HuH-7 (cell line): ENCODE measurements at places on chromosomes 3 and 15.
A peak's percentile ranks its signal among the peaks of the same experiment; 100 is the strongest.

DNA sequence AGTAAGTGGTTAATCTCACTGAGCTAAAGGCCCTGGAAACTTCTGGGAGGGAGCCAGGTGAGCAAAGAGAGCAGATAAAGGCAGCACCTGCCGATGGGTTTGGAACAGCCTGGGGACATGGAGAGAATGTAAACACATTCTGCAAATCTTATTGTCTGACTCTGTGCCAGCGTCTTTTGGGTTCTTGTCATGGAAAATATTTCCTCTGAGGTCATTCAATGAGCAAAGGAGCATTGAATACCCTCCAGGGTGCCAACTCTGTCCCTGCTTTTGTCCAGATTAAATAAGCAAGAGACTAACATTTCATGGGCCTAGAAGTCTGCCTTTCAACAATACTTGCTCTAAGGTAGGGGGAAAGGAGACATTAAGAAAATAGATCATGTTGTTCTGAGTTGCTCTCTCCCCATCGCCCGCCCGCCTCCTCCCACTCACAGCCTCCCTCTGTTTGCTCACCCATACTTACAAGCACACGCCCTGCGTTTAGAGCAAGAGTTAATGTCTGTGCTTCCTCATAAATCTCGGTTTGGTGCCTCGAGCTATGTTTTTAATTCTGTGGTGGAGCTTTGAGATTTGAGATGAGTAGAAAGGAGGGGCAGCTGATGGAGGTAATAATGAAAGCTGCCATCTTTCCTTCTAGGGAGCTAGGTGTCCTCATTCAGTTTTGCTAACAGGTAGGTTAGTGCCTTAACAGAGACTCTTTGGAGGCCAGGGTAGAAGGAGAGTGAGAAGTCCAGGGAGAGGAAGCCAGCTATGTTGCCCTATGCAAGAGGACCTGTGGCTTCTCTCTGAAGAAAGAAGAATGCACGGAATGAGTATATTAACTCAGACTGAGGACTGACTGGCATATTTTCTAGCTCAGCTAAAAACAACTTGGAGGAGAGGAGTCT, 132.9 kb downstream of the TPRG1 start:
- no peak for DNase-seq

GRCh38 chr3:193998123-193998448, 137.9 kb upstream of the HES1 start:
- DNase-seq, result no peak

DNA sequence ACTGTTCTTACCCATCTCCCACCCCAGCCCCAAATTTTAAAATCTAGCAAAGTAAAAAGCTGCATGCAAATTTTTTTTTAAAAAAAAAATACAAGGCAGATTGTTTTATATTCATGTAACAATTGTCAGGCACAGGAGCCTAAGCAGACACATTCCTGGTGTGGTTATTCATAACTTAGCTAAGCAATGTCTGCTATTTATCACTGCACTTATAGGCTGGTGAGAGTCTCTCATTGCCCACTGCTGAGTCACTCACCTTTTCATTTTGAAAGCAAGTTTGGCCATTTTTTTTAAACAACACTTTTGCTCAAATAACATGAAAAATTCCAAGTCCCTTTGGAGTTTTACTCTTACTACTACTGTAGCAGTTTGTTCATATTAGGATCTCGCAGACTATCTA, 413.9 kb downstream of the RBMS3 start:
- DNase-seq, result peak; percentile 51

- DNase-seq, result no peak
These were observed 50.7 kb upstream of the FOXB1 start for GRCh38 chr15:59953392-59953883.

- no peak for DNase-seq
These were observed 128.6 kb downstream of the SLCO3A1 start for GRCh38 chr15:91981821-91982800.

GRCh38 chr3:42182555-42182954, 83.4 kb downstream of the CCK start:
- DNase-seq, result no peak

GRCh38 chr3:37906734-37907282, 45.1 kb downstream of the CTDSPL start:
- no peak for DNase-seq

GRCh38 chr3:174462916-174463315, 396.2 kb upstream of the NAALADL2 start:
- DNase-seq, result no peak

DNA sequence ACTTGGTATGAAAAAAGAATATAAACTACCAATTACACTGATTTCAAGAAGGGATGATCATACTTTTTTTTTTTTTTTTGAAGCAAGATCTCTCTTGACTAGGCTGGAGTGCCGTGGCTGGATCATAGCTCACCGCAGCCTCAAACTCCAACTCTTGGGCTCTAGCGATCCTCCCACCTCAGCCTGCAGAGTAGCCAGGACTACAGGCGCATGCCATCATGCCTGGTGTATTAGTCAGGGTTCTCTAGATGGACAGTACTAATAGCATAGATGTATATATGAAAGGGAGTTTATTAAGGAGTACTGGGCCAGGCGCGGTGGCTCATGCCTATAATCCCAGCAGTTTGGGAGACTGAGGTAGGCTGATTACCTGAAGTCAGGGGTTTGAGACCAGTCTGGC, 11.5 kb upstream of the SEC11A start:
- no peak for DNase-seq

- peak; percentile 52 for DNase-seq
These were observed 7.5 kb downstream of the GNB5 start for GRCh38 chr15:52183562-52184173.

GRCh38 chr3:76753599-76753998, 286.3 kb upstream of the ROBO2 start:
- DNase-seq, result no peak

DNA sequence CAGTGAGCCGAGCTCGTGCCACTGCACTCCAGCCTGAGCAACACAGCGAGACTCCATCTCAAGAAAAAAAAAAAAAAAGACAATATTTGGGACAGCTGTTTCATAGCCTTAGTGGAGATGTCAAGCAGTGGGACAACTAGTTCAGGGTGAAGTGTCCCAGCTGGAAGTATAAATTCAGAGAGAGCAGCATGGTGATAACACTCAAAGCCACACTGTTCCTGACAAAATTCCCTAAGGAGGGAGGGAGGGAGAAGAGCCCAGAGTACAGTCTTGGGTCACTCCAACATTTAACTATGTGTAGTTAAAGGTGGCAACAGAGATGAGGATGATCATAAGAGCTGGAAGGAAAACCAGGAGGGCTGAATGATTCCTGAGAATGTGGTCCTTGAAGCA, 21.1 kb upstream of the IP6K2 start:
- DNase-seq, result no peak

GRCh38 chr3:10392244-10392643, 71.3 kb upstream of the SEC13 start:
- DNase-seq, result no peak

- no peak for DNase-seq
These were observed 15.1 kb downstream of the PLSCR5 start for GRCh38 chr3:146589899-146590508.

- DNase-seq, result no peak
These were observed 100.5 kb upstream of the ZBED2 start for GRCh38 chr3:111695636-111696117.

DNA sequence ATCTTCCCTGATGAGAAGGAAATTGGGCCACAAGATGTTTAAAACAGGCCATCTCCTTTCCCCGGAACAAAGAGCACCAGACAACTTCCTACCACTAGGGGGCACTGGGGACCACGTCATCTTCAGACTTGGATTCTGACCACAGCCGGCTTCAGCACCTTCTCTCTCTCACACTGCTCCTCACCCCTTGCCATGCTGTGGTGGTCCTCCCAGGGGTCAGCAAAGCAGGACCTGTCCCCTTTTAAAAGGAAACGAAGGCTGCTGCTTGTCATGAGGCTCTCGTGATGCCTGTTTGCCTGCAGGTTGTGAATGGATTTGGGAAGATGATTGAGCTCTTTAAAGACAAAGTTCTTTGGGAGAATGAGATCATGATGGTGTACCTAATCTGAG, 16.2 kb downstream of the RFT1 start:
- DNase-seq, result peak; percentile 34

- no peak for DNase-seq
These were observed 119.1 kb downstream of the ADCY5 start for GRCh38 chr3:123329636-123330340.

DNA sequence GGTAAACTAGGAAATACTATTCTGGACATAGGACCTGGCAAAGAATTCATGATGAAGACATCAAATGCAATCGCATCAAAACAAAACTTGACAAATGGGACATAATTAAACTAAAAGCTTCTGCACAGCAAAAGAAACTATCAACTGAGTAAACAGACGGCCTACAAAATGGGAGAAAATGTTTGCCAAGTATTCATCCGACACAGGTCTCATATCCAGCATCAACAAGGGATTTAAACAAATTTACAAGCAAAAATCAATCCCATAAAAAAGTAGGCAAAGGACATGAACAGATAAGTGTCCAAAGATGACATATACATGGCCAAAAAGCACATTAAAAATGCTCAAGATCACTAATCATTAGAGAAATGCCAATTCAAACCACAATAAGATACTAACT, 1088.9 kb downstream of the NAALADL2 start:
- DNase-seq, result no peak

DNA sequence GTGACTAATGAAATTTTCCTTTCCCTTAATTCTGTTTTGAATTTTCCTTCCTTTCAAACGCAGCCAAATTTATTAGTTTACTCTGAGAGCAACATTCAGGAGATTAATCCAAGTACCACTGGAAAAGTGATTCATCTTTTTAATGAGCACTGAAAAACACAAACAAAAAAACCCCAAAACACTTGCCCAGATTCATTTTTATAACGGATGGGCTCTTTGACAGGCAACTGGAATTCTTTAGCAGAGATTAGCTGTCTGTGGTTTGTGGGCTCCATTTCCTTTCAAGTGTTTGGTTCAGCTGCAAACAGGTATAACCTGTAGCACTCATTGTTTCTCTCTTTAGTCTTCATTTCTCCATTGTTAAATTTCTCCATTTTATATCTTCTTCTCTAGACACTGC, 3.1 kb upstream of the POLR2M start:
- DNase-seq, result no peak

DNA sequence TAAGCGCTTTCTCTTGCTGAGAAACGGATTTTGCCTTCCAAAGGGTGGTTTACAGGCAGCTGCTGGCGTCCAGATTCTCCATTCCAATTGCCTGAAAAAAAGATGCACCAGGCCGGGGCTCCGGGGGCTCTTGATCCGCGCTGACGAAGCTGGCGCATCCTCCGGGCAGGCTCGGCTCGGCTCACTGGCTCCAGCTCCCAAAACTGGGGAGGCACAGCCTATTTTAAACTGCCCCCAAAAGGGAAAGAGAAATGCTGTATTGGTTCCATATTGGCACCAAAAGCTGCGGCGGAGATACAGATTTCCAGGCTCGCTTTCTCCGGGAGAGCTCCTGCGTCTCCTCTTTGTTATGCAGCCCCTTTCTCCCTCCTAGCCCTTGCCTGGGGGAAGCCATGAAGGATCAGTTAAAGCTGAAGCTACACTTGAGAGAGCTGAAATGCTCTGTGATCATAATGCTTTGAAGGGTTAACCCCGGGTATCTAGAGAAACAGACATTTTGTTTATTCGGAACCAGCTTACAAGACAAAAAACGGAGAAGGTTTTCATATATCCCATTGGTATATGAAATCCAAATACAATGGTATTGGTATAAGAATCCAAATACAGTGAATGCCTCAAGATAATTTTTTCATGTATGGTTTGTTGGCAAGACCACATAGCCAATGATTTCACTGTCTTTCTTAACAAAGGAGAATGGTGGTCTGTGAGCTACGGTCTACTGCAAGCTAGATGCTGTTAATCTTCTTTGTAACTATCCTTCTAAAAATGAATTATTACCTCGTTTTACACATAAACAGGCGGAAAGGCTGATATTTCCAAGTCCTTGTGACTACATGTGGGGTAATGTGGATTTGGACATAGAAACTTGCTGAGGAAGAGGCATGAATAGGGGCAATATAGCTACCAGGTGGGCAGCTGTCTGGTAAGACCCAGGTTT, 693 bp downstream of the CD200 start:
- no peak for DNase-seq

DNA sequence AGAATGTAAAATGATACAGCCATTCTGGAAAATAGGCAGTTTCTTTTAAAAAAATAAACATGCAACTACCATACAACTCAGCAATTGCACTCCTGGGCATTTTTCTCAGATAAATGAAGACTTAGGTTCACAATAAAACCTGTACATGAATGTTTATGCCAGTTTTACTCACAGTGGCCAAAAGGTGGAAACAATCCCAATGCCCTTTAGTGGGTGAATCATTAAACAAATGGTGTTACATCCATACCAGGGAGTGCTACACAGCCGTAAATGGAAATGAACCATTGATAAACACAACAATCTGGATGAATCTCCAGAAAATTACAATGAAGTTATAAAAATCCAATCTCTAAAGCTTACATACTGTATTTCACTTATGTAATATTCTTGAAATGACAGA, 140.3 kb downstream of the ADAMTSL3 start:
- DNase-seq, result no peak

DNA sequence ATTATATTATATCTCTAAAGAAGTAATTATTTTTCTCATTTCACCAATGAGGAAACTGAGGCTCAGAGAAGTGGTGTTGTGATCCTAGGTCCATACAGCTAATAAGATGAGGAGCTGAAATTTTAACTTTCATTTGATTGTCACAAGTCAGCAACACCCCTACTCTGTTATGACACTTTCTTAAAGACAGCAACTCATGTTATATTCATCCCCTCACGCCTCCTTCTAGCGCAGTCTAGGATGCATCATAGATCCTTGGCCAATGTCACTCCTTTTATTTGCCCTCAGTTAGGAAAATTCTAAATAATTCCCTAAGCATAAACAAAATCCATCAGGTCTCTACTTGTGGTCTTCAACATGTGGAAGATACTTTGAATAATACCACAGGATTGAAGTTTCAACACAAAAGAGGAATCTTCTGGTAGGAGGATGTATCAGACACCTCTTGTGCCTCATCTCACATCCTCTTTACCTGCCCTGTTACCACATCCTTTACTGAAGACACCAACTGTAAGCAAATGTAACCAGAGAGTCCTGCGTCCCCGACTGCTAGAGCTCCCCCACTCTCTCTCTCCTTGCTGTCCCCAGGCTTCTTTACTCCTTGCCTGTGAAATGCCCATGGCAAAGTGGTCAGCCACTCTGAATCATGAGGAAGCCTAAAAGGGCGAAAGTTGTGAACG, 53.7 kb downstream of the TRIM42 start:
- no peak for DNase-seq

- DNase-seq, result no peak
These were observed 1154.3 kb downstream of the EPHA3 start for GRCh38 chr3:90261481-90262433.

- no peak for DNase-seq
These were observed 367.4 kb upstream of the WNT5A start for GRCh38 chr3:55854494-55854893.
